ENCODE measurements at places on chromosomes 16 and 17.

DNA sequence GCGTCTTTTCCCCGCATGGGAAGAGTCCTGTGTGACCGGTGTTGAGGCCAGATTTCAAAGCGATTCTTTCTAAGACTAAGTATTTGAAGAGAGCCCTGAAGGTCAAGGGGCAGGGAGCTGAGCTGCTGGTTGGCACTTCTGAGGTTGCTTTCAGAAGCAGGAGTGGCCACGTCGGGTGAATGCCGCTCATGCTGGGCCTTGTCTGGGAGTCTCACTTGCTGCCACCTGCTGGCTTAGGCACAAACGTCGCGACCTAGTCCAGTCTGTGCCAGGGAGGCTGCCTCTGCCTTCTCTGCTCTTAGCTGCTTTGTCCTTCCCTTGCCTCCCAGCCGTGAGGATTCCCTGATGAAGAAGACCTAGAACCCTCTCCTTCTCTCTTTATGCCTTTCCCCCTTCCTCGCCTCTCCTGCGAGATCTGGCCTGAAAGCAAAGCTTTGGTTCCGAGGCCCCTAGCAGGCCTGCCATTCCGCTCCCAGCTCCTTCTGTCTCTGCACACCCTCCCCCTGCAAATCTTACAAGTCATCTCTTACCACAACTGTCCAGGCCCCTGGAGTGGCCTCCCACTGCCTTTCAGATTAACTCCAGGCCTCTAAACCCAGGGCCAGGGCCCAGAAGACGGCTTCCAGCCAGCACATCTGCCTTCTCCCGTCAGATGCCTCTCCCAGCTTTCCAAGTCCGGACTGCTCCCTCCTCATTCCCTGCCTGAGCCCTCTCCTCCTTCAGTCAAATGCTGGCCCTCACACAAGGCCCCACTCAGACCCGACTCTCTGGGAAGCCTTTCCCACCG is 11.4 kb downstream of the CTNS start:
- peak; percentile 0 for DNase-seq

DNA sequence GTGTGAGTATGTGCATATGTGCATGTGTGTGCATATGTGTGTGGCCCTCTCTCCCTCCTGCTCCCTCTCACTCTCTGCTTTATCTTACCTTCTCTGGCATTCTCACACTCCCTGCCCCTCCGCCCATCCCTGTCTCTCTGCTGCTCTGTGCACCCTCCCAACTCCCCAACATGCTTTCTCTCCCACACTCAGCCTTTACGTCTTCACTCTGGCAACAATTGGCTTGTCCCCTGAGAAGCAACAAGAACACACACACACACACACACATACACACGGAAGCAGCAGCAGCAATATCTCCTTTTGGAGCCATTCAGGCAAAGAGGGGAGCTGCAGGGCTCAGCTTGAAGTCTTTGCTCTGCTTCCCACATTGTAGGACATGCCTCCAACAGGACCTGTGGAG is 27.8 kb downstream of the PITPNM3 start:
- DNase-seq: no peak

GRCh38 chr17:81002409-81003361 is 11.0 kb downstream of the CHMP6 start:
- peak; percentile 51 for DNase-seq

GRCh38 chr16:89924297-89924924 is 1.3 kb downstream of the TUBB3 start:
- DNase-seq: peak; percentile 59

GRCh38 chr16:4550591-4550990 is 5.5 kb upstream of the C16orf96 start:
- no peak for DNase-seq

DNA sequence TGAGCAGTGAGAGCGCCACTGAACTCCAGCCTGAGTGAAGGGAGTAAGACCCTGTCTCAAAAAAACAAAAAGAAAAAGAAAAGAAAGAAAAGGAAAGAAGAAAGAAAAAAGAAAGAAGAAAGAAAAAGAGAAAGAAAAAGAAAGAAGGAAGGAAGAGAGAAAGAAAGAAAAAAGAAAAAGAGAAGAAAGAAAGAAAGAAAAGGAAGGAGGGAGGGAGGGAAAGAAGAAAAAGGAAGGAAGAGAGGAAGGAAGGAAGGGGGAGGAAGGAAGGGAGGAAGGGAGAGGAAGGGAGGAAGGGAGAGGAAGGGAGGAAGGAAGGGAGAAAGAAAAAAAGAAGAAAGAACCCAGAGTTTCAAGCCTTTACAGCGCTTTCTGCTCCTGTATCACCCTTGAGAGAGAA is 19.1 kb downstream of the GINS3 start:
- DNase-seq: no peak

GRCh38 chr16:83627996-83628395 is 179.8 kb upstream of the HSBP1 start:
- no peak for DNase-seq

DNA sequence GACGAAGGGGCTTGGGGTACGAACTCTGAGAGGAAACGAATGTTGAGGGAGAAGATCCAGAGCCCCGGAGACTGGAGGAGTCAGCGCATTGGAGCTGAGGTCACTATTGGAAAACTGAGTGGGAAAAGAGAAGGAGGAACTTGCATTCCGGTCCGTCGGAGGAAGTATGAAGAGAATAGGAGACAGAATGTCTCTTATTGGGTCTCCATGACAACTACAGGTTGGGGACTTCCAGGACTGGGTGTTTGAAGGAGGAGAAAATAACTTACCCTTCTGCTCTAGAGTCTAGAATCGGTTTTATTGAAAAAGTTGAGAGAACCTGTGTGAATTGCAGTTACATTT is 537 bp downstream of the GOSR1 start:
- no peak for DNase-seq

GRCh38 chr16:2955779-2956578 is 8.1 kb upstream of the KREMEN2 start:
- no peak for DNase-seq

GRCh38 chr16:51231702-51232101 is 80.6 kb upstream of the SALL1 start:
- no peak for DNase-seq

DNA sequence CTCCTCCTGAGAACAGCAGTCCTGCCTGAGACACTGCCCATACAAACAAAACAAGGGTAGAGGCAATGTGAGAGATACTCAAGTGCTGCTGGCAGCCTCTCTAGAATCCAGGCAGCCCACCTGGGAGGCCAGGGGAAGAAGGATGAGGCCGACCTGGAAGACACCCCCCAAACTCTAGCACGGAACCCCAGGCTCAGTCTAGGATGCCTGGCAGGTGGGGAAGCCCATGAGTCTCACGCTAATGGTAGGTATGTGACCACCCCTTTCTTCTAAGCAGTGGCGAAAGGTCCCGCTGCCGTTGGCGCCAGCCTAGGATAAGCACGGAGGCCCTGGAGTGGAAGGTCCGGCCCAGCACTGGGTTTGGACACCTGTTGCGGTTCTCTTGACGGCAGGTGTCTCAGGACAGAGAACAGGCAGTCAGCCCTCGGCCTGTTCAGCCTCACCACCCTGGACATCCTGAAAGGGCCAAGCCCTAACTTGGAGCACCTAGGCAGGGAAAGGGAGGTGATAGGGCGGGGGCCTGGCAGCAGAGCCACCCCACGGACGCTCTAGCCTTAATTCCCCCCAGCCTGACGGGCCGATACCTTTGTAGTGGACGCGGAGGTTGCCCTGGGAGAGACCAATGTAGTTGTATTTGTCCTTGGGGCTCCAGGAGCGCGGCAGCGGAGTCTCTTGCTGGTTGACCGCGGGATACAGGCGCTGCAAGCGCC is 487 bp downstream of the RANBP10 start:
- DNase-seq: peak; percentile 17

GRCh38 chr16:76653390-76654026 is 376.3 kb downstream of the CNTNAP4 start:
- peak; percentile 91 for DNase-seq

Data from NCI-H1092 treated with DMSO at 0.1 percent for 48 hours (cell line).